ENCODE measurements at places on chromosomes 5 and 9.

- peak; percentile 49 for DNase-seq
Measured at GRCh38 chr9:93297659-93298497, 113.9 kb downstream of the WNK2 start.

DNA sequence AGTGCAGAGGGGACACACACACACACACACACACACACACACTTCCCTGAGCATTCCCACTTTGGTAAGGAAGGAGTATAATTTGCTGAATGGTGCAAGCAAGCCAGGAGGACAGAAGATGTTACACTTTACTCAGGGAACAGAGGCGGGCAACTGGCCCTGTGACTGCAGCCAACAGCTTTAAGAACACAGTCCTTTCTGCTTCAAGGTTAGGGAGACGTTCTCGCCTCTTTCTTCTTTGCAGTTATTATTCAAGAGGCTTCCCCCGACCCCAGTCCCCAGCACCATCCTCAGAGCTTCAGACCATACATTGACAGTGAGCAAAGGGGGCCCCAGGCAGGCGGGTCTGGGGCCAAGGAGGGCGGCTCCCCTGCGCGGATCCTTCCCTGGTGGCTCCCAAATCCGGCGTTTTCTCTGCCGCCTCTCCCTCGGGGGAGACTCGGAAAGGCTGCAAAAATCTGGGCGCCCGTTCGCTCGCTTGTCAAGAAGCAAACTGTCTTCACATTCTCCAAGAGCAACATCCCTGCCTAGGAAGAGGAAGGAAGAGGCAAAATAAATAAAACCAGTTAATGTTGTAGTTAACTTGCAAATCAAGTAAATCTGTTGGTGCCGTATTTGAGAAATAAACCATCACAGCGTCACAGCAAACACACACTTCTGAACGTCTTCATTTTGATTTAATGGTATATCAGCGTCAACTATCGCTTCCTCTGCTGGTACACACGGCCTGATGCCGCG, 3.8 kb upstream of the LHX2 start:
- no peak for DNase-seq

GRCh38 chr9:113563826-113564497, 100.4 kb downstream of the RGS3 start:
- DNase-seq: no peak

- DNase-seq: no peak
Measured at GRCh38 chr9:108033976-108034964, 544.7 kb upstream of the KLF4 start.

- DNase-seq: no peak
Measured at GRCh38 chr5:137199201-137199600, 299.9 kb downstream of the SPOCK1 start.

GRCh38 chr5:82754759-82755158, 322.4 kb downstream of the TMEM167A start:
- DNase-seq: no peak

DNA sequence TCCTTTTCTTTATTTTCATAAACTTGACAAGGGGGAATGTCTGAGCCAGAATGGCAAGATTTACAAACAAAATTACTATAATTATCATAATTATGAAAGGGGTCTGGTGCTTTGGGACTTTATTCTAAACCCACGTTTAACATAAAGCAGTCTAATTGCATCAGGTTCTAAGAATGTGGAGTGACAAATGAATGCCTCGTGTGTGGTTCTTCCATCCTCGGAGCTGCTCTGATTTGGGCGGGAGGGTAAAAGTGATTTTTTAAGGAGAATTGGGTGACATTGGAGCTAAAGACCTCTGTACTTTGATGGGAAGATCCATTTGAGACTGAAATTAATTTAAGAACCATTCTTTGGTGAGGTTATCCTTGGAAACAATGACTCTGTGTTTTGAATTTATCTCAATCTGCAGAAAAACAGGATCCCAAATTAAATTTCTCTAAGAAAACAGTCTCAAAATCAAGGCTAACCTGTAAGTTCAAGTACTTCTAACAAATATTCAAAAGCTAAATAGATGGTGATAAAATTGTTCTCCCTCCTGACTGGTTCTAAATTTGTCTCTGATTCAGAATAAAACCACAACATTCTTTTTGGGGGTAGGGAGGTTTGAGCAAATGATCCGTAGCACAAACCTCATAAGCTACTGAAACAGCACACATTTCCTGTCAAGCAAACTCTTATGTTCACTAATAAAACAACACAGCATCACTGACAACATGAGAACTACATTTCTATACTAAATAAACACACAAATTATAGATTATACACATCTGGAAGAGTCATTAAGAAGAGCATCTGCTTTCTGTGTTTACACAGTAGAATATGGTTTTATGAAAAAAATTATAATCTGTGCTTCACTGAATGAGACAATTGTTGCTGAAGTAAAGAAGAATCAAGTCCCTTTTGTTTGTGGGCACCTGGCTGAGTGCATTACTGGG, 85.5 kb downstream of the DCP2 start:
- DNase-seq: no peak

- no peak for DNase-seq
Measured at GRCh38 chr9:113427629-113428028, 17.1 kb downstream of the C9orf43 start.

- DNase-seq: no peak
Measured at GRCh38 chr5:177474846-177475562, 1.6 kb upstream of the DBN1 start.

- DNase-seq: no peak
Measured at GRCh38 chr5:43772764-43773477, 169.9 kb downstream of the NNT start.

DNA sequence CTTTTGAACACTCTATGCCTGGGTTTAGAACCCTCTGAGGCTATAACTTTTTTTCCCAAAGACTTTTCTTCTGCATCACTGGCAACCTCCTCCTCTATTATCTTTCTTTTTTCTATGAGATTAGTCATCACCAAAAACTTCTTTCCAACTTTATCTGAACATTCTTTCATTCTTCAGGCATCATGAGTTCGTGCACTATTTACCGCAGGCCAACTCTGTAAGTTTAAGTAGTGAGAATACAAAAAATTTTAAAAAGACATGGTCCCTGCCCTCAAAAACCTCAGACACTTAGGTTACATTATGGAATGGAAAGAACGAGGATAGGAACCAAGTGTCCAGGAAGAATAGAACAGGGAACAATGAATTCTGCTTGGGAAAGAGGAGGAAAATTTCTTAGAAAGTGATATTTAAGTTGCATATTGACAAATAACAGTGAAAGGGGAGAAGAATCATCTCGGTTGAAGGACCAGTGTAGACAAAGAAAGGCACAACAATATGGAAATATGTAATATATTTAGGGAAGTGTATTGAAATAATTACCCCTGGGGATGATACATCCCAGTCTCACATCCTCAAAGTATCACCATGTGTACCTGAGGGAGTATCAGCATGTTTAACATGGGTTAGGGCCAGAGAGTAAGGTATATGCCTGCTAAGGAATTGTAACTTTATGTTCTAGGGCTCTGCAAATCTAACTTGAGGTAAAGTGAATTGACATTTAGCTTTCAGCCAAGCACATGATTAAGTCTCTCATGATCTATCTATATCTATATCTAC, 196.5 kb upstream of the NREP start:
- DNase-seq: no peak

GRCh38 chr5:132008961-132009680, 2.3 kb downstream of the ACSL6 start:
- no peak for DNase-seq

DNA sequence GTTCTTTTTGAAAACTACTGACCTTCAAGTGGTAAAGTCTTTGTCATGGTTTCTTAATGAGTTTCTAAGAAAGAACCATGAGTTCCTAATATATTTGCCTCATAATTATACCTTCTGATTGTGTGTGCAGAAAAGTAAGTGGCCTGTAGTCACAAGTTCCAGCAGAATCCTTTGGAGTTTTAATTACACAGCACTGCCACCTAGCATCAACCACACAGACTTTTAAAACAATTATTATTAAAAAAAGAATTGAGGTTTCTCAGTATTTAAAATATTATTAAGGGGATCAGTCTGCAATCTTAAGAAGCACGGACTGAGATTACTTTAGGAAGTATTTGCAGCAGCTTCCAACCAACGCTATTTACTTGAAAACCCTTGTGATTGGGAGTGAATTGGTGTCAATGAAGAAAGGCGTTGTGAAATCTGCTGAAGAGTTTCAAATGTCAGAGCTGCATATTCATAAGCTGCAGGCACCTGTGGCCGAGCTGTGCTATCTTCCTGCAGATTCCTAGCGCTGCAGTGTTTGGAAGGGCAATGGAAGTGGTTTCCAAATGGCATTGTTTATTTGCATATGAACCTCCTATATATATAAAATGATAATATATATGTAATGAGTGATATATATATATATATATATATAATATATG, 1074.2 kb upstream of the WWC1 start:
- no peak for DNase-seq

DNA sequence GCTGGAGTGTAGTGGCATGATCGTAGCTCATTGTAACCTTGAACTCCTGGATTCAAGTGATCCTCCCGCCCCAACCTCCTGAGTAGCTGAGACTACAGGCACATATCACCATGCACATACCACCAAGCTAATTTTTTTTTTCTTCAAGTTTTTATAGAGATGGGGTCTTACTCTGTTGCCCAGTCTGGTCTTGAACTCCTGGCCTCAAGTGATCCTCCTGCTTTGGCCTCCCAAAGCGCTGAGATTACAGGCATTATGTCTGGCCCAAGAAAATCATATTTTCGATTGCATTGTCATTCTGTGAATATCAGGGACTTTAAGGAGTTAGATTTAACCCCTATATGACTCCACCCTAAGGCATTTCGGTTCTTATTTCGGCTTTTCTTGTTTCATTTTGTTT, 116.6 kb downstream of the VPS13A start:
- DNase-seq: no peak

DNA sequence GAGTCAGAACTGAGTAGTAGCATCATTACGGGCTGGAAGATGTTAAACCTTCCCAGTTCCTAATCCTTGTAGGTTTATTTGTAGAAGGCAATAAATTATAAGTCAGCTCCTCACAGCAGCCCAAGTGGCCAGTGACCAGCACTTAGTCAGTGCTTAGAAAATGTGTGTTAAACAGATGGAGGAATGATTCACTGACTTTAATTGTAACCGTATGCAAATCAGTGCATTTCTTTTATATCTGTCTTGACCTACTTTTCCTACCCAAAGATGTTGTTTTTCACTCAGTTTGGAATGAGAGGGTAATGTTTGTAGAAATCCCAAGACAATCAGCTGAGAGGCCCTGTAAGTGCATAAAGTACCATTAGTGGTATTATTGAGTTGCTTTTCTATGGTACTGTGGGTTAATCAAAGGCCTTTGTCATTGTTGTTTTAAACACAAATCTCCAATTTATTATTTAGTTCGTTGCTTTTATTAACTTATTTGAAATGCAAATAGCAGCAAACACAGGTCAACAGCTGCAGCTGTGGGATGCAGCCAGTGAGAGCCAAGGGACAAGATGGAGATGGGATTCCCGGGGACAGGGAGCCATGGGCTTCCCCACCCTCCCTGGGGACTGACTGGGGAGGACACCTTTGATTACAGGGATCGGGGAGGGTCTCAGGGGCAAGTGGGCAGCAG, 49.8 kb downstream of the MAP1B start:
- DNase-seq: no peak

GRCh38 chr5:2008851-2009629, 126.3 kb upstream of the IRX4 start:
- no peak for DNase-seq

GRCh38 chr5:39605145-39605544, 180.4 kb upstream of the DAB2 start:
- no peak for DNase-seq

- no peak for DNase-seq
Measured at GRCh38 chr5:180333661-180334060, 19.5 kb downstream of the GFPT2 start.

- no peak for DNase-seq
Measured at GRCh38 chr5:39501397-39501796, 76.6 kb upstream of the DAB2 start.

GRCh38 chr5:66540078-66540477, 56.1 kb upstream of the MAST4 start:
- DNase-seq: no peak

GRCh38 chr9:95030344-95030743, 287.2 kb downstream of the FANCC start:
- DNase-seq: no peak

- no peak for DNase-seq
Measured at GRCh38 chr9:130028493-130029222, 14.3 kb downstream of the FNBP1 start.

DNA sequence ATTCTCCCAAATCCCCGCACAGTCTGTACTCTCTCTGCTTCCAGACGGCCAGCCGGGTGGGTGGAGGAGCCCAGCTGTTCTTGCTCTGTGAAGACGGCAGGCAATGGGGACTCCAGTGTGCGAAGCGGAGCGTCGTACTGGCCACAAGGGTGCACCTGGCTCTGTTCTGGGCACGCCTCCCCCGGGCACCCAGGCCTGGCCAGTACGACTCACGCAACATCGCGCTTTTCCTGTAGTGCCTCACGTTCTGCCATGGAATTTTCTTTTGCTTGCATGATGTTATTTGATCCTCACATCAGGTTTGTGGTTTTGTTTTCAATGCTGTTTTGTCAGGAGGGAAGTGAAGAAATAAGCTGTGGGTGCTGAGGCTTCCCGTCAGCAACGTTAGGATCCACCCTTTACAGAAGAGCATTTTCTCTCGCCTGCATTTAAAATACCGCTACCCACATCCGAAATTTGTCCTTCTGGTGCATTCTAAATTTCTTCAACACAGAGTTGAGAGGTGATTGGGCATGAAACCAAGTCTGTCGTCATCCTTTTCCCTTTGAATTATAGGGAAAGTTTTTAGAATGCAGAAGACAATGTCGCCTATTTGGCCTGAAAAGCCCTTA, 311.7 kb downstream of the TRIM36 start:
- DNase-seq: peak; percentile 49

DNA sequence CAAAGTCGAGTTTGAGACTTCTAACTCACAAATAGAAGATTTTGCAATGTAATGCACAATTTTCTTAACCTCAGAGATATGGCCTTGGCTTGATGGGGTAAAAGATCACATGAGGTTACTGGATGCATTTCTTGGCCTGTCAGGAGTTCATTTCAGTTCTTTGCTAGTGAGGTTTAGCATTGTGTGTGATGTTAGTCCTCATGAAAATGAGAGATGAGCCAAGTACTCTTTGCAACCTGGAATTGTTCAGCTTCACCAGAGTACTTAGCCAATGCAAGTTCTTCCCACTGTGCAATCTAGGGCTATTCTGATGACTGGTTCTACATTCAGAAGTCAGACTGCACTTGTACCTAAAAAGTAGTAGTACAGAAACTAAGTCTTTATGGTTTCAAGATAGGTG, 24.9 kb downstream of the GNAQ start:
- no peak for DNase-seq

DNA sequence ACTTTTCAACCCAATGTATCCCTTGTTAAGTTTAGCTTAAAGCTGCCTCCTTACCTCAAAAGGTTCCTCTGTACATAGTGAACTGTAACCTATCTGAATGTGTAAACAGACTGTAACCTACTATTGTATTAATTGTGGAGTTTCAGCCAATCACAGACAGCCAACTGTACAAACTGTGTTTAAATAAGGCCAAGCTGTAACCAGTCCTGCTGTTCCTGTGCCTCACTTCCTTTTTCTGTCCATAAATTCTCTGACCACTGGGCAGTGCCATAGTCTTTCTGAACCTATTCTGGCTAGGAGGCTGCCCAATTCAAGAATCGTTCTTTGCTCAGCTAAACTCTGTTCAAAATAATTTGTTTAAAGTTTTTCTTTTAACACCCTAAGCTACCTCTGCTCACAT, 74.7 kb upstream of the DAPK1 start:
- no peak for DNase-seq

- no peak for DNase-seq
Measured at GRCh38 chr5:57889558-57889957, 406.9 kb upstream of the ACTBL2 start.

GRCh38 chr5:153276151-153276550, 214.3 kb upstream of the GRIA1 start:
- DNase-seq: peak; percentile 67

- no peak for DNase-seq
Measured at GRCh38 chr5:108636135-108636853, 111.4 kb upstream of the FER start.
